ENCODE measurements at places on chromosomes 13 and 19.

DNA sequence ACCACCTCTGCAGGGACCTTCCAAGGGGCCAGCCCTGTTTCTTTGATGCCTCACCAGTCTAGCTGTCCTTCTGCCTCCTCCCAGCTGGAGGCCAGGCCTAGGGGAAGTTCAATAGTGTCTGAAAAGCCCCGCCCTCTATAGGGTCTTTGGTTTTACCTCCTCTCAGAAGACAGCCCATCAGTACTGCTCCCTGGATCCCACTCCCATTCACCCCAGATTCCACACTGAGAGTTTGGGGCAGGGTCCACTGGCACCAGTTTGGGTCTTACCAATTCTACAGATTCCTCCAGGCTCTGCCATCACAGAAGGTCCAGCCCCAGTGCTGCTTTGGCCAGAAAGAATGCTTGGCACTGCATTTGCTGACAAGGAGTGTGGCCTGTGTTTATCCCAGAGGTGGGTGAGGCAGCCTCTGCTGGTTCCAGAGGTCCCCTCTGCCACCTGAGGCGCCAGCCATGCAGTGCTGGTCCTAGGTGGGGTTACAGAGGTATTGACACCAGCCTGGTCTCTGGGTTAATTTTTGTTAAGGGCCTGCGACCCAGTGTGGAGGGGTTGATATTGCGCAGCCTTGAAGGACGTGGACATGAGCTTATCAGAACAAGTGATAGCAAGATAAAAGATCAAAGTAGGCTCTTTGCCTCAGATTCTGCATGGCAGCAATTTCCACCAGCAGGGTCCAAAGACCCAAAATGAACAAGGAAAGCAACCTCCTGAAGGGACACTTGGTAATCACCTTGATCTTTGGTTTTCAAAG, 41.4 kb upstream of the IGSF23 start:
- no peak for DNase-seq

DNA sequence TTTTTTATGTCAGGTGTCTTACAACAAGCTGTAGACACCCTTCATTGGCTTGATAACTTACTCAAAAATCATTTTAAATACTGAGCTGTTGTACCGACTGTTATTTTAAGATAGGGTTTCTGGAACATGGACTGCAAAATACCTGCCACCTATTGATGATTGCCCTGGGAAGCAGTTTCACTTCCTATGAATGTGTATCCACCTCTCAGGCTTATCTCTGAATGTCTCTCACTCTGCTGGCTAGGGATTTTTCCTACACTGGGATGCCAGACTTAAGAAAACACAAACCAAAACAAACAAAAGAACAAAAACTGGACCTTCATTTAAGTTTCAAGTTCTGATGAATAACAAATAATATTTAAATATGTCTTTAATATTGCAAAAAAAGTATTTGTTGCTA, 663.7 kb downstream of the EFNB2 start:
- DNase-seq = no peak

GRCh38 chr19:12838886-12839756, 806 bp downstream of the MAST1 start:
- DNase-seq = no peak

GRCh38 chr19:34393629-34394028, 10.6 kb upstream of the PDCD2L start:
- no peak for DNase-seq

GRCh38 chr19:32258167-32258566, 87.2 kb upstream of the ZNF507 start:
- no peak for DNase-seq

DNA sequence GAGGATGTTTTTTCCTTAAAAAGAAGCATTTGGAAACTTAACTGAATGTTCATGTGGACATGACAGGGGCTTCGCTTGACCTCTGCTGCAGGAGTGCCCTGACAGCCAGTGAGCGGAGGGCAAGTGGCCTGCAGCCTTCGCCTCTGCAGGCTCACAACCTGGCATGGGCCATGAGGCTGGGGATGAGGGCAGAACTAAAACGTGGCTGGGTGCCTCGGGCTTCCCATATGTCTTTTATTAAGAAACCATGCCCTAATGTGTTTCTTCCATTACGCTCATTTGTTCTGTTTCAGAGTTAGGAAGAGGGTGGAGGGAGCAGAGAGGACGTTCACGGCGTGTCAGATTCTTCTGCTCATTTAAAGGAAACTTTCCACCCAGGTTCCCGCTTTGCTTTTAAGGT, 2.9 kb downstream of the ARHGEF7 start:
- DNase-seq = no peak

DNA sequence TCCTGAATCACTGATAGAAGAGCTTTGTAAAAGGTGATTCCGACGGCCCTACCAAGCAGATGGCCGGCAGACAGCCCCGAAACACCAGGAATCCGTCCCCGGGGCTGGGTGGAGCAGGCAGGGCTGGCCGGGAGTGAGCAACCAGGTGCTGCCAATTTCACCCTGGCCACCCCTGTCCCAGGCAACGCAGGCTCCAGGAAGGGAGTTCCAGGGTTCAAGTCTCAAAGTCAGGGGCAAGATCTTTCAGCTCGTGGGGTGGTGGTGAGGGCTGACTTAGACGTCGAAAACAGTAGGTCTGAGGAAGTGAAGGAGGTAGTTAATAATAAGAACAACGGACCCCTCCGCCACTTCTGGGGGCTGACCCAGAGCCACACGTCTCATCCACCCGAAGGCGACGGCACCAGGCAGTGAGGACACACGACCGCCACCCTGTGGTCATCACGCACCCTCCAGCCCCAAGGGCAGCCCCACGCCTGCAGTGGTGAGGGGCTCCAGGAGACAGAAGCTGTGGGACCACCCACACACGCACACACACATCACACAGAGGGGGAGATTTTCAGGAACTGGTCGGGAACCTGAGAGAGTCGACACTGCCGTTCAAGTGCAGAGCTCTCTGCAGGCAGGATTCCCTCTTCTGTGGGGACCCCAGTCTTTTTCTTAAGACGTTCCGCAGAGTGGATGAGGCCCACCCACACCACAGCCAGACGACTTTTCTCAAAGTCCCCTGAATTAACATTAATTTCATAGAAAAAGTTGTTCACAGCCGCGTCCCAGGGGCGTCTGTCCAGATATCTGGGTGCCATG, 67.2 kb downstream of the SPACA7 start:
- no peak for DNase-seq

- no peak for DNase-seq
Observed at GRCh38 chr19:40948580-40949299, 42.3 kb upstream of the CYP2B6 start.

DNA sequence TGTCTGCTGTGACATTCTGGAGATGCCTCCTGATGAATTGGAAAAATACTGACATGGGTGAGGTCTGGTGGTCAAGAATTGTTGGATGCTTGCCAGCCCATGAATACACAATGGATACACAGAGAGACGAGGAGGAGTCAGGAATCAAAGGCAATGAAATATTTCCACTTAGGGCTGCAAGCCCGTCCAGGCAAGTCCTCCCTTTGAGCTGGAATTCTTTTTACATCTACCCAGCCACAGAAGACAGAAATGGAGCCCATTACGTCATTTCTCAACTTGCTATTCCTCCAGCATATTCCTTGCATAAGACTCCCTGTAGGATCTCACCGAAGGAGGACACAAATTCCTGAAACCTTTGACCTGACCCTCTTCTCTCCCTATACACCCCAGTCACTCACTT, 15.7 kb upstream of the IGFL4 start:
- no peak for DNase-seq

GRCh38 chr19:41796901-41797300, 514 bp downstream of the CEACAM3 start:
- DNase-seq = no peak

GRCh38 chr19:5934774-5935472, 20.9 kb downstream of the CAPS start:
- no peak for DNase-seq

Data from stimulated activated CD4-positive, alpha-beta T cell treated with anti-CD3 and anti-CD28 coated beads, Interleukin-15, amount 100 ng/mL, for 1 hour (primary cell).